ENCODE measurements at places on chromosomes 4 and X.

DNA sequence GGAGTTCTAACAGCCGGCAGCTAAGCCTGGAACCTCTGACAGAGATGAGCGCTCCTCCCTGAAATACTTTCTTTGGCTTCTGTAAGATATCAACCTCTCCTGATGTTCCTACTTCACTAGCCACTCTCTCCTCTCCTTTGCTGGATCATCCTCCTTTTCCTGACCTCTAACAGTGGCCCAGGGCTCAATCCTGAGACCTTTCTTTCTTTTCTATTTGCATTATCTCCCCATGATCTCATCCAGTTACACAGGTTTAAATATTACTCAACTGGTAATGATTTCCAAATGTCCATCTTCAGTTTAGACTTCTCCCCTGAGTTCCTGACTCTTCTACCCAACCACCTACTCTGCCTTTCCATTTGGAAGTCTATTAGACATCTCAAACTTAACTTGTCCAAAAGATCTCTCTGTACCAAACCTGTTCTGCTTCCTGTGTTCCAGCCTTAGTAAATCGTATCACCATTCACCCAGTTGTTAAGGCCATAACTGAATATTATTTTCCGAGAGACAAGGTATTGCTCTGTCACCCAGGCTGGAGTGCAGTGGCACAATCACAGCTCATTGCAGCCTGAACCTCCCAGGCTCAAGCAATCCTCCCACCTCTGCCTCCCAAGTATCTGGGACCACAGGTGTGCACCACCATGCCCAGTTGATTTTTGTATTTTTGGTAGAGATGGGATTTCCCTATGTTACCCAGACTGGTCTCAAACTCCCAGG, 41.1 kb downstream of the RFC1 start:
- DNase-seq, result no peak

- no peak for DNase-seq
Measured at GRCh38 chr4:11782859-11783258, 354.2 kb upstream of the HS3ST1 start.

GRCh38 chr4:14293582-14293981, 666.1 kb upstream of the BOD1L1 start:
- DNase-seq, result no peak

GRCh38 chr4:81659051-81659450, 187.3 kb upstream of the RASGEF1B start:
- DNase-seq, result no peak

DNA sequence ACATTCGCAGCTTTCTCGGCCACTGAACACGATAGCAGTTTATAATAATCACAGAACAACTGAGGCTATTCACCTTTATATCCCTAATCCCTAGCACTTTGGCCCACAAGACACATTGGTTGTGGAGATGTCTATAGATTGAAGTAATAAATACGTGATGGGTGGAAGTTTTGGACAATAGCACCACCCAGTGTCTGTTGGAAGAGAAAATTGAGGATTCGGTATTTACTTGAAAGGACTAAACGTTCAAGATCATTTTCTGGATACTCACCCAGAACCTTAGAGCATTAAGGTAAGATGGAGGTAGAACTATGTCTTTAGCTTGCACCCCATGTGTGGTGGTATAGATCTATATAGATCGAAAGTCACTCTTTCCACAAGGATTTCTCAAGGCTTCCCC, 787 bp upstream of the TMSB15A start:
- peak; percentile 2 for DNase-seq

DNA sequence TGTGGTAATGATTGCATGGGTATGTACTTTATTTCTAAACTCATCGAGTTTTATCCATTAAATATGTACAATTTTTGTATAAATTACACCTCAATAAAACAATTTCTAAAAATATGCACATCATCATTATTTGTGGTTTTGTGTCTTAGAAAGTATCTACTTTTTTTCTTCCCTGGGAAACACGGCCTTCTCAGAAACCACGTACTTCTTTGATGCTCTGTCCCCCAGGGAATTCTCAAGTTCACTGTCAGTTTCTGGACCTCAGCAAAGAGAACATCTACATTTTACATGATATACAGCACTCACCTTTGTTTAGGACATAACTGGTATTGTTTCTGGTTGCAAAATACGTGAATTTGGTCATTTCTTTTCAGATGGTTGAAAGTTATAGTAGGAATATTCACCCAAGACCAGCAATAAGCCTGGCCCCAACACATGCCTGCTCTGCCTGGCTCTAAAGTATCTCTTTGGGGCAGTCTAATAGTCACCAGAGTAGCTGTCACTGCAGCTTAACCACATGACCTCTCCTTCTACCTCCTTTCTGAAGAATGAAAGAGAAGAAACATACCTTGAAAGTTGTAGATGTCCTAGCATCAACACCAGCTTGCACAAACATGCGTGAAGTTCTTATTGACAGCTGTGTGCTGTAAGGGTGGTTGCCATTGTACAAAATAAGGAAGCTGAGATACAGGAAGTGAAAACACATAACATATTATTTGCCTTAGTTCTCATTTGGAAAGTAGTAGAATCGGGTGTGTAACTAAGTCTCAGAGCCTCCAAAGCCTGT, 48.4 kb upstream of the SPANXN4 start:
- no peak for DNase-seq

DNA sequence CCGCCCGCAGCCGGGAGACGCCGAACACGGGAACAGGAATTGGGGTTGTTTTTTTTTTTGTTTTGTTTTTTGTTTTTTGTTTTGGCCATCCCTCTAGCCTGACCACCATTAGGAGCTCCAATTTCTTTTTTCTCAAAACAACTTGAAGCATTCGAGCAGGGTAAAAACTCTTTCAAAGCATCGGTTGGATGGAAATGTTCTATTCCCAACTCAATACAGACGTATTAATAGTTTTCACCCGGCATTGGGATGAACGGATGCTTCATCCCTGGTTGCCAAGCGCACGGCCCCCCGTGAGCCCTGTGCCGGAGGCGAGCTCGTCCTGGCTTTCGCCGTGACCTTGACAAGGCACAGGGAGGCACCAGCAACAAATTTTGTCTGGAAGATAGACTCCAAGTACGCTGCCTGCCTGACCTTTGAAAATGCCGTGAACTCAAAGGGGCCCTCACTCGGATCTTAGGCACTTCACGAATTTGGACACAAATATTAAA, 352 bp upstream of the MAP3K15 start:
- DNase-seq, result no peak

- no peak for DNase-seq
Measured at GRCh38 chr4:99061048-99061700, 27.4 kb downstream of the ADH5 start.

GRCh38 chrX:2785538-2785937, 33.7 kb downstream of the XG start:
- no peak for DNase-seq

DNA sequence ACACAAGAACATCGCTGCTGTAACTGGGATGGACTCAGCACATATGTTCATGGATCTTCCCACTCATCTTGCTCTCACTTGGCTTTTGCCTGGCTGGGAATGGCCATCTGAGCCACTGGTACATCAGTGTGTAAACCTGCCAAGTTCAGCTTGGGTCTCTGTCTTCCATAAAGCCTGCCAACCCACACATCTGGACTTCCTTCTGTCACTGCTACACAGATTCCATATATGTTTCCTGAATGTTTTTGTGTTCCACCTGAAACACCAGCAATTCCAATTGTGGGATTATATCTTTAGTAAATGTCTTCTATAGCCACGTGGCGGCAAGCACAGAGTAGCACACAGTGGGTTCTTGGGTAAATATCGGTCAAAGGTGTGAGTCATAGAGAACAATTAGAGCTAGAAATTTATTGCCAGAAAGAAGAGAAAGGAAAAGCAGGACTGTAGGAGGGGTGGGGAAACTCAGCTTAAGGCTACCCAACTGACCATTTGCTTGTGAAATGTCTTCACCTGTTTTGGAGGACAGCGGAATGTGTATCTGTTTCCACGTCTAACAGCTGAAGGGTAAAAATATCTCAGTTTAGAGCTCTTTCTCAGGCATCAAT, 125.9 kb downstream of the MFAP3L start:
- DNase-seq, result no peak

DNA sequence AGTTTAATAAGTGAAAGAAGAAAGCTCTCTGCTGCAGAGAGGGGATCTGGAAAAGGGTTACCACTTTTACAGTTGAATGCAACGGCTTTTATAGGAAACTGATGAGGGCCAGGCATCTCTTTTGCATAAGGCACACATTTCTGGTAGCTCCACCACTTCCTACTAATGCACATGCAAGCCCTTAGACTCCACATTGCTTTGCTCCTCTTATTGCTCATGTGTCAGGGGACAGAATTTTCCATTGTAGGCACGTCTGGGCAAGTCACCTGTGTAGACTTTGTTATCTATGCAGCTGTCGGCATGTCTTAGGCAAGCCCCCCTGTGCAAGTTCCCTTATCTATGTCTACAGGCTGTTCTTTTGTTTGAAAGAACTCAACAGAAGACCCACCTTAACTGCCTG, 294.6 kb upstream of the STS start:
- no peak for DNase-seq

GRCh38 chrX:116267511-116268040, 97.0 kb downstream of the AGTR2 start:
- no peak for DNase-seq

DNA sequence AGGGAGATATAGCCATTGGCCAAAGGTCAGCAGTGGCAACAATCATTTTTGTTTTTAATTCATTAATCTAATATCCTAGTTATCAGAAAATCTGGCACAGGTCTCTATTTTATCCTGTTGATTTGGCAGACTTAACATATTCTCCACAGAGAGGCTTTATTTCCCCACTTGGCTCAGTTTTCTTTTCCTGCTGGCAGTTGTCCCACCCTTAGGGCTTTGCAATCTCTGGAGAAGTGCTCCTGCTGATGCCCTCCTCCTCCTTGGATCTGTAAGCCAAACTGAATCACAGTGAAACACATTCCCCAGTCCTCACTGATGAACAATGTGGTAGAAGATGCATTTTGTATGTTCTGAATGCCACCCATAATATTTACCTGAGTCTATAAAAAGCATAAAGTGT, 889.7 kb downstream of the PDHA2 start:
- no peak for DNase-seq

GRCh38 chr4:77636902-77637301, 31.3 kb downstream of the CXCL13 start:
- DNase-seq, result no peak

DNA sequence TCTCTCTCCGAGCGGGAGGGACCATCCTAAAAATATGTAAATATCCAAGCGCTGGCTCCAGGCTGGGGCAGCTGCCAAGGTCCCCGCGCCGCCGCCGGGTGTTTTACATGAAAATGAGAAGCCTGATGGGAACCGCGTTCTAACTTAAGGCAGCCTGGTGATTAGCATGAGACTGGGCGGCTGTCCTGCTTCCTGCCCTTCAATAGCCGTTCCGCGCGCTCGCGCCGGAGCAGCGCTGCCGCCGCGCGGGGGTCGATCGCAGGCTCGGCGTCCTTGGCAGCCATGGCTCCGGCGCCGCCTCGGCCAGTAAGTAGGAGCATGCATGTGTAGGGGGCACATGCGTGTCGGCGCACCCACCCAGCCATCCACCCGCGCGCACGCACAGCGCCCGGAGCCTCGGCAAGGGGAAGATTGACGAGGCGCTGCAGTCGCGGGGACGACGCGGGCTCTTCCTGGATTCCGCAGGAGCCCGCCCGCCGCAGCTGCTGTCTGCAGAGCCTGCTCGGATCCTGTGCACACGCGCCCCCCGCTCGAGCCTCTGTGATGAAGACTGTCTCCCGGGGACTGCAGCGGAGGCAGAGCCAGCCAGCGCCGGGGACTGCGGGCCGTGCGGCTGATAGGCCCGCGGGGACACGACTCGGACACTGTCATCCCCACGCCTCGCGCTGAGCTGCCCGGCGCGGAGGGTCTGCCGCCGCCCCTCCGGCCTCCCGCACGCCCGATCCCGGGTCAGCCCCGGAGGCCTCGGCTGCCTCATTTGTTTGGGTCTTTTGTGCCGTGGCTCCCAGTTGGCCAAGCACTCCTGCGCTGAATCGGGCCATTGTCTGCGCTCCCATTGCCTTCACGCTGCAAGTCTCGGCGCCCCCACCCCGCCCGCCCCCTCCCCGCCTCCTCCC, 734 bp downstream of the STOX2 start:
- peak; percentile 11 for DNase-seq

DNA sequence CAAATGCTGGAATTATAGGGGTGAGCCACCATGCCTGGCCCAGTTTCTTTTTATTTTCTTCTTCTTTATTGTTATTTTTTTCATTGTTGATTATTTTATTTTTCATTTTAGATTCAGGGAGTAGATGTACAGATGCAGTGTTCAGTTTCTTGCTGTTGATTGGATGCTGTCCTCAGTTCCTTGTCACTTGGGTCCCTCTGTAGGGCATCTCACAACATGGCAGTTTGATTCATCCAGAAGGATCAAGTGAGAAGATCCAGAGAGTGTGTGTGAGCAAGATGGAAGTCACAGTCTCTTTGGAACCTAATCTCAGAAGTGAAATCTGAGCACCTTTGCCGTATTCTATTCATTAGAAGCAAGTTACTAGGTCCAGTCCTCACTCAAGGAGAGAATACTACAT, 20.9 kb downstream of the HMGB3 start:
- no peak for DNase-seq

GRCh38 chr4:127574643-127575042, 58.1 kb upstream of the INTU start:
- no peak for DNase-seq

- DNase-seq, result no peak
Measured at GRCh38 chrX:9378980-9379696, 85.7 kb upstream of the TBL1X start.

GRCh38 chrX:20300822-20301221, 34.1 kb upstream of the RPS6KA3 start:
- no peak for DNase-seq

- no peak for DNase-seq
Measured at GRCh38 chr4:10704430-10704810, 19.9 kb upstream of the CLNK start.
